Stomach (tissue), 19 donors: ENCODE measurements at places on chromosomes 13 and 19. TPM values are rescaled to one million over a fixed set of nuclear protein-coding genes. Genes with fewer than 3 reads are reported as not detected.
A peak's percentile ranks its signal among the peaks of the same experiment; 100 is the strongest.

DNA sequence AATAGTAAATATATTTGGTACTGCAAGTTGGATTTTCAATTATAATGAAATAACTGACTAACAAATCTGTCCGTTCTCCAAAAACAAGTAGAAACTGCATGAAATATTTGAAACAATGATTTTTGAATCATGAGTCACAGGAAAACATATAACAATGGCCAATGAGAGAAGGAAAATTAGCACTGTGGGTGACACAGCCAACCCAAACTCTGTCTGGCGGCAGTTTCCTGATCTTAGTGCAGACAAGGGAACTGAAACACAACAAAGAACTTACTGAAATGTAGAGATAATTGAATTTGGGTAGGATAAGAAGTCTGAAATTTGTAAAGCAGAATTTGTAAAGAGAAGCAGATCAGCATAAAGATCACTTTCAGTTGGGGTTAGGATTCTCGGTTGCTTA is 2743.3 kb upstream of the PCDH20 start:
- no peak for DNase-seq
- no peaks in the 10 kb centered on the region for H3K36me3 ChIP-seq
- H3K27me3 ChIP-seq = no peaks in the 10 kb centered on the region
- no peaks in the 10 kb centered on the region for H3K4me1 ChIP-seq
- H3K27ac ChIP-seq = no peak overlapping the region
- H3K4me3 ChIP-seq = no peak overlapping the region

DNA sequence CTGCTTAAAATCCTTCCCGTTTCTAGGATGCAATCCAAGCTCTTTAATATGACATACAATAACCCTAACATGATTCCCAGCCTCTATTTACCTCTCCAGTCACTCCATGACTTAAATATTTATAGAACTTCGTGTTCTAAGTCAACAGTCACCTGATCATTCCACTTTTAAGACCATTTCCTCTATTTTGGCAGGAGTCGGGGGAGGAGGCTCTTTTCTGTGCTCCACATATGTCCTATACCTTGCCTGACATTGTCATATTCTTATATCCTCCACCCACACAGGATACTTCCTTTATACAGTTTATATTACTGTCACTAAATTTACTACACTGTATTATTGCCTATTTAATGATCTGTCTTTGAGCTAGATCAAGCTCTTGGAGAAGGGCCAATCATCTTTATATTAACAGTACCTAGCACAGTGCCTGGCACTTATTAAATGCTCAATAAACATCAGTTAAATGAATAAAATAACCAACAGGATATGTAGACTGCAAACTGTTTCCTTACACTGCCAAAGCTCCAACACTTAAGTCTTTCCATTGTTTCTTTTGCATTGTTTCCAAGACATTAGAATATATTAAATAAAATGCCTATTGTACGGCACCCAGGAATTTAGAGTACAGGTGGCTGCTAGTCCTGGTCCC is 2.7 kb downstream of the ARGLU1 start:
- H3K27me3 ChIP-seq = no peaks in the 10 kb centered on the region
- H3K4me3 ChIP-seq = peak overlapping the region; percentile 87
- H3K36me3 ChIP-seq = no peaks in the 10 kb centered on the region
- DNase-seq = no peak

- no peaks in the 10 kb centered on the region for H3K27me3 ChIP-seq
- peaks cover 19% of the 10 kb centered on the region for H3K4me1 ChIP-seq
- H3K4me3 ChIP-seq = no peak overlapping the region
Measured at GRCh38 chr13:52428295-52428694, 22.1 kb downstream of the VPS36 start.

DNA sequence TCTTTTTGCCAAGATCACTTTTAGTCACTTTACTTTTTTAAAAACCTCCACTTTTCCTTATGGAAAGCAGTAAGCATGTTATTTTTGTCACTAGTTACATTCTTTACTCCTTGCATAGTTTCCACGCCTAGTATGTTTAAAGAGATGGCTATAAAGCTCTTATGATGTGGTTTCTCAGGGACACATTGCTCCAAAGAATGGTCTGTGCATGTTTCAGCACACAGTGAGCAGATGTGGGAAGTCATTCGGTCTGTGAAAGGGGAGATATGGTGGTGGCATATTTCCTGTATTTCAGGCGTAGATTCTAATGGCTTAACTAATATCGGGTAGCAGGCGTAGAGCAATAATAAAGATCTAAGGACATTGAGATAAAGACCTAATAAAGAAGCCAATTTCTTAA is 180.7 kb downstream of the SLITRK6 start:
- no peaks in the 10 kb centered on the region for H3K36me3 ChIP-seq
- H3K4me3 ChIP-seq = no peak overlapping the region
- H3K4me1 ChIP-seq = no peaks in the 10 kb centered on the region

Gene ZNF90
- 67.1 TPM for total RNA-seq

Gene LNX2
- 3.5 TPM for total RNA-seq

Gene EID2B
- total RNA-seq = not detected
